ENCODE measurements at places on chromosomes 3 and 15.
A peak's percentile ranks its signal among the peaks of the same experiment; 100 is the strongest.

GRCh38 chr3:145015253-145015652, 1043.6 kb downstream of the DIPK2A start:
- DNase-seq, result no peak

- DNase-seq, result no peak
Observed at GRCh38 chr3:3800080-3800455, 837 bp downstream of the LRRN1 start.

DNA sequence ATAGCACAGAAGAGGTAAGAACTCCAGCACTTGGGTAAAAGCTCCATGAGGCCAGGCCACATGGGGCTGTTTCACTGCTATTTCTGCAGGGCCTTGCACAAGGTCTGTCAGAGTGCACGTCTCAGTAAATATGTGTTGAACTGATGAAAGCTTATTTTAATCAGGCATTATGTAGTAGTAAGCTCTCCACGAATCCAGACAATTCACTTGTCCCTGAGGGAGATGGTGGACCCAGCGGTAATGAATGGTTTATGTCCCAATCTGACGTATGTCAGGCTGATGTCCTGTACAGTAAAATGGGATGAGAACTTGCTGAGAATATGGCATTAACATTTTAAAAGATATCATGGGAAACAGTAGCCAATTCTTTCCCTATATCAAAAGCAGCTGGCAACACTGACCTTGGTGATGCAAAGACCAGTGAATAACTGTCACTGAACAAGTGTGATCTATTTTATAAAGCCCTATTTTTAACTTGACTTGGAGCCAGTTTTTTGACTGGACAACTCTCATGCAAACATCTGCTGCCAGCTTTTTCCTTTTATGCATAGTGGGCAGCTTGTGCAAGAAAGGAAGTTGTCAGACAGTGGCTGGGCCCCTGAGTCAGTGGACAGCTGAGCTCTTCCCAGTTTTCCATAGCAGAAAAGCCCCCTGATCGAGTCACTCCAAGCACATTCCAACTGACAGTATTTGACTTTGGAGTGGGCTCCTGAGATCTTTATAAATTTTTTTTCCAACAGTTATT, 519.8 kb upstream of the MDFIC2 start:
- DNase-seq, result peak; percentile 4

DNA sequence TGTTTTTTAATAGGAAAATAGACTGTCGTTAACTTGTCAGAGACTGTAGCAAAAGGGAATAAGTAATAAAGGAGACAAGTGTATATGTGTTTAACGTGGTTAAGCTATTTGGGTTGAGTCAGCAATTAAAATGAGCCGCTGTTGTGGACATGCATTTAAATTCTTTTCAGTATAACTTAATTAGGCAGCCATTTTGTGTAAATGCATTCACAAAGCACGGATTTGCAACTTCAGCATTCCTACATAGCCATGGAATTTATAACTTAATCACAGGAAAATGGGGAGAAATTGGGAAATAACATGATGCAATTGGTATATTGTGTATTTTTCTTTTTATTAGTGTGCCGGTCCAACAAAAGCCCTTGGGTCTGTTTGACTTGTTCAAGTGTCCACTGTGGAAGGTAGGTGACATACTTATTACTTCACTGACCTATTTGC, 27.9 kb downstream of the USP3 start:
- no peak for DNase-seq

- no peak for DNase-seq
Observed at GRCh38 chr15:65192016-65192415, 6.9 kb upstream of the CLPX start.

GRCh38 chr15:25716414-25717126, 146.6 kb downstream of the ATP10A start:
- DNase-seq, result no peak

- no peak for DNase-seq
Observed at GRCh38 chr3:68483601-68484000, 448.7 kb downstream of the TAFA4 start.

DNA sequence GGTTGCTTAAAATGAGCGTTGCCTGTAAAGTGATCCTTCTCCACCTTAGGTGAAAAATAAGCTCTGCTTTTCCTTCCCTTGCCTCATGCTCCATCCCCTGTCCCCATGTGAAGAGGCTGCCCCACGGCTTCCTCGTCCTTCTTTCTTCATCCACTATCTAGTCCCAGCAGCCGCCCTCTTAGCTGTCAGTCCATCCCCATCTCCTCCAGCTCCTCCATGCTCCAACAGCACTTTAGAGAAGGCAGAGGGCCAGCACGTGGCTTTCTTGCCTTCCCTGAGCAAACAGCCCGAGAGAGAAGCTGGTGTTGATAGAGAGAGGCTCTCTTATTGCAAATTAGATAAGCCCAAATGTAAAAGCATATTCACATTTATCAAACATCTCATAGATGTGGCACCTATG, 9.0 kb upstream of the TMEM41A start:
- no peak for DNase-seq

GRCh38 chr3:150409125-150409511, 1.0 kb downstream of the TSC22D2 start:
- no peak for DNase-seq

- DNase-seq, result no peak
Observed at GRCh38 chr15:58483376-58483775, 51.6 kb downstream of the LIPC start.

DNA sequence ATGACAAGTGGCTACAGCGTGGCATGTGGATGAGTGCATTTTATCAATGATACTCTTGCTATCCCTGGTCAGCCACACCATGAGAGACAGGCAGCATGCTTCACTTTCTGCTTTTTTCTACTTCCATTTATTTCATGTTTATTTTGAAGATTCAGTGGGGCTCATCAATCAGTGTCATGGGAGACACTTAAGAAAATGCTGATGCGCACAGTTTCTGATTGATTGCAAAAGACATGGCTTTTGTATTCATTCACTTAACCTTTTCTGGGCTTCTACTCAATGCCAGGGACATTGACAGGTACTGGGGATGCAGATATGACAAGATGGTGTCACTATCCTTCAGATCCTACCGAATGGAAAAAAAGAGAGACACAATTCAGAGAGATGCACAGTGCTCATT, 50.9 kb upstream of the CFAP161 start:
- no peak for DNase-seq

DNA sequence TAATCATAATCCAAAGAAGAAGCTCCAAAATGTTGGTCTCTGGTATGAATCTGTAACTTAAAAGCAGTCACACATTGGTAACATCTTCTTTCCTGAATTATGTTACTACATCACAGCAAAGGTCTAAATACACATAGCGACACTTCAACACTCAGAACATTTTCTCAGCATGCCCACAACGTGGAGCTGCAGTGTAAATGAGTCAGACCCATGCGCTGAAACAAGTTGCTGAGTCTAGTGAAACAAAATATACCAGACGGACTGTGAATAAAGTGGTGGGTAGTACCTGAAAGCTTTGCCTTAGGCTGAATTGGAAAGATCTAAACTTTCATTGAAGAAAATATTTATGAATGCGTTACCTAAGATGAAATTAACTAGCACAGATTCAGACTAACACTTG, 33.2 kb upstream of the GOLGA8B start:
- peak; percentile 3 for DNase-seq

GRCh38 chr3:18302517-18302916, 122.6 kb downstream of the SATB1 start:
- DNase-seq, result no peak

All from SHP77 treated with DMSO at 0.1 percent for 48 hours (cell line).